ENCODE measurements at places on chromosomes 16 and 17.

DNA sequence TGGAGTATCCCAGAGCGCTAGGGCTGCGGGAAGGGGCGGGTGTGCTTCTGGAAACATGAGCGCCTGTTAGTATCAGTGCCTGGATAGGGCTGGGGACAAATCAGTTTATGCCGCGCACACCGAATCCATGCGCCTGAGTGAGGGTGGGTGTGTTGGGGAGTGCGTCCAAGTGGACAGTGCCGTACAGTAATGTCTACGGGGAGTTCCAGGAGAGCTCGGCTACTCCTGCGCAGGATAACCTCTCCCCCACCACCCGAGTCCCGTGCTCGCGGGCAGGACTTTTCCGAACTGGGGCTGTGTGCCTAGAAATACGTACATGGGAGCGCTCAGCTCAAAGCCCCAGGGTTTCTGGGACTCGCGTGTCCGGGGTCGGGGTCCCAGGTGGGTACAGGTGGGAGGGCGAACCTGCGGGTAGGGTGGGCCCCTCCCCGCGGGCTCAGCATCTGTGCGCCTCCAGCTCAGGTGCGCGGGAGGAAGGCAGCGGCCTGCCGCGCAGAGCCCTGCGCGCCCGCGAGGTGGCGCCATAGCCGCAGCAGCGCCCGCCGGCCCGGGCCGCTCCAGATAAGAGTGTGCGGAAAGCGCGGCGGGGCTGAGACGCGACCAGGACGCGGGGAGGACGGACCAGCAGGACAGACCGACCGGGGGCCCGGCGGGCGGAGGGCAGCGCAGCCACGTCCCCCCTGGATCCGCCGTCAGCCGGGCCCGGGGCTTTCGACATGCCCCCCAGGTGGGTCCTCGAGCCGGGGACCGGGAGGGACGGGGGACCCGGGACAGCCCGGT is at the start of gene HIC1:
Gene HIC1 (plus strand): TSS at position 592 of the 780 bp plus-strand sequence. CDS start 1,588 bp downstream, outside the sequence.
- DNase-seq, result peak; percentile 75

DNA sequence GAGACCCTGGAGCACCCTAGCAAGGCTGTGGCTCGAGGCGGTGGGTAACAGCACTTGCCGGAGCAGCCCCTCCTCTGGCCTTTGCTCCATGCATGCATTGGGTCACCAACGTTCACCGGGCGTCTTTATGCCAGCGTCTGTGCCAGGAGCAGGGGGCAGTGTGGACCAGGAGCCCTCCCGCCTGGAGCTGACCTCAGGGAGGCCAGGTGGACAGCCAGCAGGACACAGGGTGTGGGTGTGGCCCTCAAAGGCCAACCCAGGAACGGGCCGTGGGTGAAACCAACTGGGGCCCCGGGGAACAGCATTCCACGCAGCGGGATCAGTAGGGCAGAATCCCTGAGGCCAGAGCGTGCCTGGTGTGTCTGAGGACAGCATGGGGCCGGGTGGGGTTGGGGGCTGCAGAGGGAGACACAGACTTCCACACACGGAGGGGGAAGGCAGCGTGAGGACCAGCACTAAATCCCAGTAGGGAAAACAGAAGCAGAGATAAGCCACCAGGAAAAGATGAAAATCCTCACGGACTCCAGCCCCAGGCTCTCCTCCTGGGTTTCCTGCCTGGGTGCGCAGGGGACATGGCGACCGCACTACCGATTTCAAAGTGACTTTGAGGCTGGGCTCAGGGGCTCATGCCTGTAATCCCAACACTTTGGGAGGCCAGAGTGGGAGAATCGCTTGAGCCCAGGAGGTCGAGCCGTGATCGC is 2.9 kb upstream of the CD7 start:
- DNase-seq, result no peak

DNA sequence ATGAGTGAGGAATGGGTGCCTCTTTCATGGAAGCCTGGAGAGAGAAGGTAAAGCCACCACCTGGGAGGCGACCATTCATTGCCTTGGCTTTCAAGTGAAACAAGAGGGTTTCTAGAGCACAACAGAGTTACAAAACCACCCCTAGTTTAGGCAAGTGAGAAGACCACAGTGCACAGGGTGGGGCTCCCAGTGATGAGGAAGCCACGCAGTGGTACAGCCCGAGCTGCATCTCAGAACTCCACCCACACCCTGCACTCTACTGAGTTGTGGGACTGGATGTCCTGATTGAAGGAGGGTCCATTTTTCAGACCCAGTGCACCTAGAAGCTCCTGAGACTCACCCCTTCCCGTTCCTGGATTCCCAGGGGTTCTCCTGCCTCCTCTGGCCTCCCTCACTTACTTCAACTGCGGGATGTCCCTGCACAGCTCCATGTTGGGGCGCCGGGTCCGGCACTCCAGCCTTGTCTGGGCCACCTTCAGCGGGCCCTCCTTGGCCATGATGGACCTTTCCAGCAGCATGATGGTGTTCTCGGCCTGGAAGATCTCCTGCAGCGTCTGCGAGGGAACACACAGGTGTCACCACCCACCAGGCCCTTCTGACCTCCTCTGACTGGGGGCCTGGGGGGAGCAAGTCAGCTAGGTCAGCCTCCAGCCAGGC is 55.1 kb upstream of the EMP2 start:
- DNase-seq, result no peak

- no peak for DNase-seq
These were observed 27.2 kb upstream of the SKAP1 start for GRCh38 chr17:48457080-48457836.

- no peak for DNase-seq
These were observed 56.4 kb downstream of the JPH3 start for GRCh38 chr16:87658564-87659225.

DNA sequence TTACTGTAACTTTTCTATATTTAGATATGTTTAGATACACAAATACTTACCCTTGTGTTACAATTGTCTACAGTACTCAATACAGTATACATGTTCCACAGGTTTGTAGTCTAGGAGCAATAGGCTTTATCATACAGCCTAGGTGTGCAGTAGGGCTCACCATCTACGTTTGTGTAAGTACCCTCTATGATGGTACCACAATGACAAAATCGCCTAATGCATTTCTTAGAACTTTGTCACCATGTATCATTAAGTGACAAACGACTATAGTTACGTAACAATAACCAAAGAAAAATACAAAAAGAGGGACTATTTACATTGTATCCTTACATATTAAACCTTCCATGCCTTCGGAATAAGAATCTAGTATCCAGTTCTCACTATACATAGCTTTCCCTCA is 8.0 kb downstream of the STAT5B start:
- no peak for DNase-seq

GRCh38 chr17:80499560-80499959 is 23.2 kb upstream of the NPTX1 start:
- DNase-seq, result no peak

All from amniotic stem cell (primary cell).